SK-N-DZ (cell line): ENCODE measurements at places on chromosomes 16 and 17.

GRCh38 chr17:72146371-72146770 is 25.6 kb downstream of the SOX9 start:
- no peak for DNase-seq

GRCh38 chr16:61929776-61930175 is 106.5 kb downstream of the CDH8 start:
- DNase-seq: no peak

- DNase-seq: no peak
Measured at GRCh38 chr16:22688463-22688862, 125.5 kb upstream of the HS3ST2 start.

DNA sequence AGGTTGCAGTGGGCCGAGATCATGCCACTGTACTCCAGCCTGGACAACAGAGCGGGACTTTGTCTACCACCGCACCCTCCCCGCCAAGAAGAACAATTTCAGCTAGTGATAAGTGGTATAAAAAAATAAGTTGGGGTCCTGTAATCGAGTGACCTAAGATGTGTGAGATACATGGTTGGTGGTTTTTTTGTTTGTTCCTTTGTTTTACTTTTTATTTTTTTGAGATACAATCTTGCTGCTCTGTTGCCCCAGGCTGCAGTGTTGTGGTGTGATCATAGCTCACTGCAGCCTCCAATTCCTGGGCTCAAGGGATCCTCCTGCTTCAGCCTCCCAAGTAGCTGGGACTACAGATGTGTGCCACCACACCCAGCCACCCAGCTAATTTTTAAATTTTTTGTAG is 58.7 kb downstream of the PITPNC1 start:
- DNase-seq: no peak

GRCh38 chr16:10383626-10384025 is 2.2 kb upstream of the ATF7IP2 start:
- no peak for DNase-seq

DNA sequence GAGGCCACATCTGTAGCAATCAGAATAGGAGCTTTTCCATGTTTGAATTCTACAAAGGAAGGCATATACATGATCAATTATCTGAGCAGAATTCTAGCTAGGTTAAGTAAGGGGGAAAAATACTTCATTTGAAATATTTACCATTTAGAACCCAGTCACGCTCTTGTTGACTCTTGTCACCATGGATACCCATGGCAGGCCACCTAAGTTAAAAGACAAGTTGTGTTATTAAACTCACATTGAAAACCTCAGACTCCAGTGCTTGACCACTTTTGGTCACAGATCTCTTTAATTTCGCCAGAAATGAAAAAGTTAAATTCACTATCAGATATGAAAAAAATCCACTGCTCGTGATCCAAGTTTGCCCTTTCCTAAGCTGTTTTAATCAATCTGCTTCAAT is 4.1 kb downstream of the DDX5 start:
- DNase-seq: no peak

DNA sequence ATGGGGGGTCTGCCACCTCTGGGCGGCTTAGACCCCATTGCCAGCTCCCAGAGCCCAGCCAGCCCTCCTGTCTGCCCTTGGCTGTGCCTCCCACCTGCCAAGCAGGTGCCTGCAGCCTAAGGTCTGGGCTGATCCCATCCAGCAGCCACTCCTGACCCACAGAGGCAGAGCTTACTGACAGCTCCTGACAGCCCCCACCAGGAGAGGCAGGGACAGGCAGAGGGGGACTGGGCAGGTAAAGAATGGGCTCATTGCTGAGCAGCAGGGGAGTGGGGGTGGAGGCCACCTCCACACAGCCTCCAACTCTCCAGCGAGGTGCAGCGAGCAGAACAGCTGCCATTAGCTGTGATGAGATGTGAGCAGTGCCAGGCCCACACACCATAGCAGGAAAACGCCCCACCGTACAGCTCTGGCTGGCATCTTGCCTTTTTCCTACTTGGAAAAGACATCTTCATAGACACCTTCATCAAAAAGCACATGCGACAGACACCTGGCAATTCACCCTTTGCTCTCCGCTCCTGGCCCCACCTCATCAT is 164.4 kb downstream of the C16orf78 start:
- no peak for DNase-seq

- DNase-seq: peak; percentile 100
Measured at GRCh38 chr17:63549946-63550816, at the start of gene DCAF7. Gene DCAF7, plus strand, starts transcription at chr17:63550477. Its CDS starts 201 bp downstream, at chr17:63550678.

- DNase-seq: no peak
Measured at GRCh38 chr17:41539071-41539492, 11.0 kb upstream of the KRT19 start.

DNA sequence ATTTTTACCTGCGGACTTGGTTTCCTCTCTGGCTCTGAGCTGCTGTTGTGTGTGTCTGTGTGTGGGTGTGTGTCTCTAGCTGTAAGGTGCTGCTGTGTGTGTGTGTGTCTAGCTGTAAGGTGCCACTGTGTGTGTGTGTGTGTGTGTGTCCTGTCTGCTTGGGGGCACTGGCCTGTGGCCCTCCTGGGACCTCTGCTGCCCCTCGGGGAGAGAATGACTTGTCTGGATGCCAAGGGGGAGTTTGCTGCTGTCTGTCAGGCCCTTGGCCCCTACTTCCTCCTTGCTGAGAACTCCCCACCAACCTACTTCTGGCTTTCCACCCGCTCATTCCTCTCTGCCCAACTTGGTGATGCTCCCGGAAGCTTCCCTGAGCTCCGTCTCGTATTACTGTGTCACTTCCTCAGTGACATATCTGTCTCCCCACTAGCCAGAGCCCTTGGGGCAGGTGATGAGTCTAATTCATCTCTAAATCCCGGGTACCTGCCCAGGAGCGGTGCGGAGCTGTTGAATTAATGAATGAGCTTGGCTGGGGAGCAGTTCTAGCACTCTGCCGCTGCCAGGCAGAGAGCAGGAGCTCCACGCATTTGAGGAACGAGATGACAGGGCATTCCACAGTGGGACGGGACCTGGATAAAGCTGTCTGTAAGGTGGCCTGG is 3.5 kb upstream of the LASP1NB start:
- no peak for DNase-seq

GRCh38 chr17:1709403-1709951 is 700 bp downstream of the TLCD2 start:
- no peak for DNase-seq

DNA sequence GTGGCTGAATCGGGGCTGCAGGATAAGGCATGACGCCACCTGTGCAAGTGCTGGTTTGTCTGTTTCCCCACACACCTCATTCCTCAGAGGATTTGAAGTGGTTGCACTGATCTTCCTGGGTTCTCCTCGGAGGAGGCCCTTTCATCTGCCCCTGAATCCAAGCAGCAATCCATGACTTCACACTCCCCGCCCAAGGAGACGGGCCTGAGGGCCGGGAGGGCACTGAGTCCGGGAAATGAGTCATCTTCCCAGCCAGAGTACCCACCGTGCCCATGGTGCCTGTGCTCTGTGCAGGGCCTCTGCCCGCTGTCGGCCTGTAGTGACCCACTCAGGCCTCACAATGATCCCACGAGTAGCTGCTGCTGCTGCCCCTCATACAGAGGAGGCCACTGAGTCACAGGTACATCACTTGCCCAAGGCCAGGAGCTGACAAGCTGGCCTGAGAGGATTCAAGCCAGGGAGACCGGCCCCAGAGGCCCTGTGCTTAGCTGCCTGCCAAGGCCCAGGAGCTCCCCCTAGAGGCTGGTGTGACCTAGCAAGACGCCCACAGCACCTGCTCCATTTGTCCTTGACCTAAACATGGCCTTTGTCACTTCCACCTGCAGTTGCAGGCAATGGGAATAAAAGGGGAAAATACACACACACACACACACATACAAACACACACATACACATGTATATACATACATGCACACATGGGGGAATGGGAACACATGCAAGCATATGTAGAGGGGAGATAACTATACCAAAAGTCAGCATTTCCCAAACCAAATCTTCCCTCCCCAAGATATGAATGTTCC is 240.0 kb downstream of the C16orf95 start:
- peak; percentile 37 for DNase-seq

DNA sequence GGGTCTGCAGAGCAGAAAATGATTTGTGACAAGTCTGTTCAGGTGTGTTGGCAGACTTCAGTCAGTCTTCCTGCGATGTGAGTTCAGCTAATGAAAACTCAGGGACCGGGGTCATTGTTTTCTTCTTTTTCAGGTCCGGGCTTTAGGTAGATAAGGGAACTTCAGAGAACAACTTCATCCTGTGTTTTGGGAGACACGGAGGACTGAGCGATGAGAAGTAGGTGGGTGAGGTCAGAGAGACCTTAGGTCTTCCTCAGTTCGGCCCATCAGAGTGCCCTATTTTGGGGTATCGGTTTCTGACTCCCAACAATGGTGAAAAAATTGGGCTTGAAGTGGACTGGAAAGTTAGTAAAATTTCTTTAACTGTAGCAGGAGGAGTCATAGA is 88.9 kb upstream of the ATF7IP2 start:
- no peak for DNase-seq

DNA sequence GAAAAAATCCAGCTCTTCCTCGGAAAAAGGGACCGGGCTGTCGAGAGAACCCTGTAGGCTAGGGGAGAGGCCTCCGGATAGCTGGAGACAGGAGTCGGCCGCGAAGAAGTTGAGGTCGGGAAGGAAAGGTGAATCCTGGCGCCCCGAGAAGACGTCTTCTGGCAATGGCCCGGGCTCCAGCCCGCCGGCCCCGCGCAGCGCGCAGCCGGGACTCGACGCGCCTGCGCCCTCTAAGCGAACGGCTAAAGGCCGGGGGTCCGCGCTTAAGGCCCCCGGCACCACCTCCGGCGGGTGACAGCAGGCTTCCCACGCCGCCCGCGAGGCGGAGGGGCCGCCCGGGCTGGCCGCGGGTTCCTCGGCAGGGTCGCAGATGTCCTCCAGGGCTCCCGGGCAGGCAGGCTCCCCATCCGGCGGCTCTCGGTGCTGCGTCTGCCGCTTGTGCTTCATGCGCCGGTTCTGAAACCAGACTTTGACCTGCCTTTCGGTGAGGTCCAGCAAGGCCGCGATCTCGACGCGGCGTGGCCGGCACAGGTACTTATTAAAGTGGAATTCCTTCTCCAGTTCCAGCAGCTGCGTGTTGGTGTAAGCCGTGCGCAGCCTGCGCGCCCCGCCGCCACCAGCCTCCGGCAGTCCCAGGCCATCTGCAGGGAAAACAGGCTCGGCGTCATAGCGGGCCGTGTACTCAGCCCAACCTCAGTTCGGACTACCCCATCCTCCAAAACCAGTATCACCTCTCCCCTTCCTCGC is 1.6 kb downstream of the HOXB2 start:
- DNase-seq: no peak

- DNase-seq: no peak
Measured at GRCh38 chr17:15496735-15497670, 29.6 kb upstream of the CDRT4 start.
